Stimulated activated CD8-positive, alpha-beta memory T cell treated with anti-CD3 and anti-CD28 coated beads, Interleukin-4, amount 100 ng/mL, for 4 hours (primary cell): ENCODE measurements at places on chromosomes 11 and 22.

DNA sequence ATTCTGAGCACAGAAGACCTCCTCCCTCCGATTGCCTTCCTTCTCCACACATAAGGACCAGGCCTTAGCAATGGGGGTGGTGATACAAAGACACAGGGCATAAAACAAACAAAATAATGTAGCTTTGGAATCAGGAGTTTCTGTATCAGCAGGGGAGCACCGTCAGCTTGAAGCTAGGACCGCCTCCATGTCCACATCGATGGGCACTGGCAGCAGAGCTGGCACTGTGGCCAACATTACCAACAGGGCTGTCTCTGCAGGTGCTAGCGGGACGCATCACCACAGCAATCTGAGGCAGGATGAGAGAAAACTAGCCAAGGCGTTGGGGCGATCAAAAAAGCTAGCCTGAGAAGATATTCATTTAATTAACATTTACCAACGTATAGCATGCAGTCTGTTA lies 201.4 kb downstream of the MAML2 start:
- DNase-seq, result no peak

- no peak for DNase-seq
Measured at GRCh38 chr22:21959274-21960074, 6.8 kb upstream of the PPM1F start.

- DNase-seq, result no peak
Measured at GRCh38 chr22:32375678-32376450, 18.2 kb downstream of the RFPL3 start.

DNA sequence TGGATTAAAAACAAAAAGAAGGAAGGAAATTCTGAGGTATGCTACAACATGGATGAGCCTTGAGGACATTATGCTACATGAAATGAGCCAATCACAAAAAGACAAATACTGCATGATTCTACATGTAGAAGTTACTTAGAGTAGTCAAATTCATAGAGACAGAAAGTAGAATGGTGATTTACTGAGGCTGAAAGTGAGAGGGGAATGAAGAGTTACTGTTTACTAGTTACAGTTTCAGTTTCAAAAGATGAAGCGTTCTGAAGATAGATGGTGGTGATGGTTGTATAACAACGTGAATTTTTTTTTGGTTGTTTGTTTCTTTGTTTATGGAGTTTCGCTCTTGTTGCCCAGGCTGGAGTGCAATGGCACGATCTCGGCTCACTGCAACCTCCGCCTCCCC lies 9.5 kb downstream of the OR5P2 start:
- no peak for DNase-seq

- no peak for DNase-seq
Measured at GRCh38 chr11:86930957-86931547, 24.1 kb downstream of the FZD4 start.

- DNase-seq, result no peak
Measured at GRCh38 chr11:15818132-15818842, 538.1 kb downstream of the SOX6 start.

GRCh38 chr11:19185516-19186052 lies 16.2 kb downstream of the CSRP3 start:
- DNase-seq, result no peak

DNA sequence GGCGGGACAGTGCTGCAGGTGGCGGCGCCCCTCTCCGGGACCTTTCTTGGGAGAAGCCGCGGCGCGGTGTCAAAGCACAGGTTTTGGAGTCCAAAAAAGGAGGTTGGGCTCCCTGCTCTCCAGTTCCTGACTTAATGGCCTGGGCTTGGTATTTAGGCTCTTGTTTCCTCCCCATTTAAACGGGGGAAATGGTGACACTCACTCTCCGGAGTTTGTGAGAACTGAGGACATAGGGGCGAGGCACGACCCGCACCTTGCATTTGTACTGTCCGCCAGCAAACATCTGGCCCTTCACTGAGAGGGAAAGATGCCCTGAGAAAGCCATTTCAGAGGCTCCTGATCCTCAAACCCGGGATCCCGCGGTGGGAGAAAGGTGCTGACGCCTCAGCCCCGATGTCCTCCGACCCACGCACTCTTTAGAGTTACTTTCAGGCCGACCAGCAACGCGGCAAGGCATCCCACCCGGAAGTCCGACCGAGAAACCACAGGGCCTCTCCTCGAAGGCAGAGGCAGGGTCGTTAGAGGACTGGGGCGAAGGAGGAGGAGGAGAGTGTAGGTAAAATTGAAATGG lies 2.9 kb upstream of the WDR74 start:
- no peak for DNase-seq

GRCh38 chr11:26985943-26986342 lies 8.0 kb upstream of the FIBIN start:
- no peak for DNase-seq
